Left colon (tissue), 2 donors: ENCODE measurements at places on chromosomes 1 and 21.

- no peak for DNase-seq
Measured at GRCh38 chr1:232192781-232193450, 437.0 kb downstream of the SIPA1L2 start.

- no peak for DNase-seq
Measured at GRCh38 chr1:228883535-228883934, 148.3 kb downstream of the RHOU start.

GRCh38 chr1:45325851-45326506 is 716 bp upstream of the HPDL start:
- DNase-seq = no peak

DNA sequence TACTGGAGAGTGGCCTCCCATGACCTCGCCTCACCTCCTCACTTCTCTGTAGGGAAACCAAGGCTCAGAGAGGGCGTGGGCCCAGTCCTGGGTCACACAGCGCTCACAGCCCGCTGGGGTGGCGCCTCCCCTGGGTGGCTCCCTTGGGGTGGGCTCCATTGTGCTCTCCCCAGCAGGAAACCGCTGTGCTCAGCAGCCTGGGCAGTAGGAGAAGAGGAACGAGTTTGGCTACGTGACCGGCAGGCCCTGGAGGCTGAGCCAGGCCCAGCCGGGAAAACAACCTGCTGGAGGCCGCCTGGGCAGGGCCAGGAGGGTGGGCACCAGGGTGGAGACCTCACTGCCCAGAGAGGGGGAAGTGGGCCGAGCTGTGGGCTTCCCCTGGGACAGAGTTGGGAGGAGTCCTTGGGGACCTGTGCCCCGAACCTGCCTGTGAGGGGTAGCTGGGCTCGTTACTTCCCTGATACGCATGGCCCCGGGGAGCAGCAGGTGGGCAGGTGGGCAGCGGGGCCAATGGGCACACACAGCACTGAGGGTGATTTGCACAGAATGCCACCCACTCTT is 15.0 kb upstream of the FAM131C start:
- DNase-seq = no peak

- DNase-seq = no peak
Measured at GRCh38 chr1:180287988-180288705, 58.1 kb downstream of the LHX4 start.

GRCh38 chr1:239795304-239795703 is 296.4 kb upstream of the FMN2 start:
- no peak for DNase-seq

DNA sequence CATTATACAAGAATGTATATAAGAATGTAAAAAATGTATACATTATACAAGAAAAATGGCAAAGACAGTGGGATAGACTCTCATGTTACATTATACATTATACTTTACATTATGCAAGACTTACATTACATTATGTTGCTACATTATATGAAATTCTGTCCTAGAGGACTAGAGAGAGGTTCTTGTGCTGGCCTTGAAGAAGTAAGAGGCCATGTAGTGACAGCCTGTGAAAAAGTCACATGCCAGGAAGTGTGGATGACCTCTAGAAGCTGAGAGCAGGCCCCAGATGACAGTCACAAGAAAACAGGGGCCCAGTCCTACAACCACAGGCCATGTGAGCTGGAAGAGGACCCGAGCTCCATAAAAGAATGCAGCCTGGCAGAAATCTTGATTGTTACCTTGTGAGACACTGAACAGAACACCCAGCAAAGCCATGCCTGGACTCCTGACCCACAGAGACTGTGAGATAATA is 30.5 kb upstream of the AHCYL1 start:
- no peak for DNase-seq

DNA sequence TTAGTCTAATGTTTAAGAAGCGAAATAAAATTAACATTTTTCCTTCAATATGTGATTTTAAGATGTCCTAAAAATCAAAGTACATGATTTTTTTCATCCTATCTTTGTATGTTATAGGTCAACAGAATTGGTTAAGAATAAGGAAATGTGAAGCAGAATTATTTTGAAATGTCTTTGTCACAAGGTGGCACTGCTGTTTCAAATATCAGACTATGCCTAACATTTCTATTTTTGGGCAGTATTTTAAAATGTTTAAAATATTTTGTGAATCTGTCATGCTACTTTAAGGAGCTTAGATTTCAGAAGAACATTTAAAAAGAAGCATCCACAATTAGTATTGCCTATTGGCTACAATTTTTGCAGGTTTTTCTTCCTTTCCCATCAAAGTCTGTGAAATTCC is 38.7 kb downstream of the AMY1C start:
- no peak for DNase-seq

GRCh38 chr1:106978477-106979322 is 77.8 kb upstream of the PRMT6 start:
- DNase-seq = no peak

GRCh38 chr1:161139766-161140165 is 7.3 kb upstream of the DEDD start:
- no peak for DNase-seq

DNA sequence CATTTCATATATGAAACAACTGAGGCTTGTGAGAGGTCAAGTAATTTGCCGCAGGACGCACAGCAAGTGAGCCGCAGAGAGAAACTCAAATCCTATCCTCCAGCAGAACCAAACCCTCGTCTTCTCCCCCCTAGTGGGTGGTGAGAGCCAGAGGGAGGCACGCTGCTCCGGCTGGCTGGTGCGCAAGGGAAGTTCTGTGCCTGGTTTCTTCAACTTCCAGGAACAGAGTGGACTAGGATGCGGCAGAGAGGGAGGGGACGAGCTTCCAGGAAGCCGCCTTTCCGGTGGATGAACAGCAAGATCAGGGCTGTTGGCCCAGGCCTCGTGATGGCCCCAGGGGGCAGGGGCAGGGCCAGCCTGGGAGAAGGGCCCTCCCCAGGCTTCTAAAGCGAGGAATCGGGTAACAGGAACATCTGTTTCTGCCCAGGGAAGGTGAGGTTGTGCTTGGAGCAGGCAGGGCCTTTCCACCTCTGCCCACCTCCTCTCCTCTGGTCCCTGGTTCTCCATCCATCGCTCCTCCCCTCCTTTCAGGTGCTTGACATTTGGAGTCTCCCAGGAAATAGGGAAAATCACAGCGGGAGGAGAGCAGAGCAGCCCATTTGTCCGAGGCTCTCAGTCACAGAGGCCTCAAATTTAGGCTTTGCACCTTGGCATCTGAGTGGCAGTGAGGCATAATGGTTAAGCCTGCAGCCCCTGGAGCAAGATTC is 16.8 kb upstream of the PDIK1L start:
- no peak for DNase-seq

- no peak for DNase-seq
Measured at GRCh38 chr1:21913763-21914162, 23.3 kb downstream of the HSPG2 start.

DNA sequence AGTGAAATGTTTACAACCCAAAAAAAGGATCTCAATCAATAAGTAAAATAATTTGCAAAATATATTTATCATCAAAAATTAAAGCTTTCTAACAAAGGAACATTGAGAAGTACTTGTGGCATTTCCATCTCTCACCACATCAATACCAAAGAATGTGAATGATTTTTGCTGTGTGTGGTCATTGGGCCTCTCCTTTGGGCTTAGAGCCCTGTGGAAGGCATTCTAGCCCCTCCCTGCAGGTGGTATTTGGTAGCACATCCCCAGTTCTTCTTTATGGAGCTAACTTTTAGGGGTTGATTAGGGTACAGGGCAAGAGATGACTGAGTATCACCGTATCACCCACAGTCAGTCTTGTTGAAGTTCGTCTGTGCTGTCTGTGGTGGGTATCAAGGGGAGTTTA is 294.1 kb upstream of the SGIP1 start:
- no peak for DNase-seq

DNA sequence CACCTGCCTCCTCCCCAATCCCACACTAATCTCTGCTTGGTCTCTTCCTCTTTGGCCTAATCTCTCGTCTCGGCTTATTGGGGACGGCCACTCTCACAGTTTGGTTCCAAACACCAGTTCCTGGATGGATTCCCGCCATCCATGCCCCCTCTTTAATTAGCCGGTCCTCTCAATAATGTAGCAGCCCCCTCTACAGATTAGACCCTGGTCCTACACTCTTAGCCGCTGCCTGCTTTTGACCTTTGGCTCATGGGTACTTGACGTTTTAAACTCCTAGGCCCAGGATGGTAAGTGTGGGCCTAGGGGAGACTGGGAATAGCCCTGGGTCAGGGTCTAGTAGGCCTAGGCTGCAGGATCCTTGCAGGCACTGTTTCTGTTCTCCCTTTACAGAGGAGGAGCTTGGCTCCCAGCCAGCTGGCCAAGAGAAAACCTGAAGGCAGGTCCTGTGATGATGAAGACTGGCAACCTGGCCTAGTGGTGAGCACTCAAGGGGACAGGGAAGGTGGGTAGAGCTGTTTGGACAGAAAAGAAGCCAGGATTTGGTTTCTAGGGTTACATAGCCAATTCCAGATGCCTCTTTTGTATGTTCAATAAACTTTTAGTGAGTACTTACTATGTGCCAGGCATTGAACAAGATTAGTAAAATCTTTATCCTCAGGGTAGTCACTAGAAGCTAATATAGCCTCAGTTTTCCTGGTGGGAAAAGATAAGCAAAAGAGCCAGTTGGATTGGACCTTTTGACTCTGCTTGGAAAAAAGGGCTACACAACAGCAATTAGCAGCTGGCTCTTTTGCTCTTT is 758 bp downstream of the RAD54L start:
- peak; percentile 67 for DNase-seq

- DNase-seq = no peak
Measured at GRCh38 chr1:9670085-9670484, 18.6 kb downstream of the PIK3CD start.

GRCh38 chr1:15180189-15180588 is 26.6 kb downstream of the TMEM51 start:
- no peak for DNase-seq

DNA sequence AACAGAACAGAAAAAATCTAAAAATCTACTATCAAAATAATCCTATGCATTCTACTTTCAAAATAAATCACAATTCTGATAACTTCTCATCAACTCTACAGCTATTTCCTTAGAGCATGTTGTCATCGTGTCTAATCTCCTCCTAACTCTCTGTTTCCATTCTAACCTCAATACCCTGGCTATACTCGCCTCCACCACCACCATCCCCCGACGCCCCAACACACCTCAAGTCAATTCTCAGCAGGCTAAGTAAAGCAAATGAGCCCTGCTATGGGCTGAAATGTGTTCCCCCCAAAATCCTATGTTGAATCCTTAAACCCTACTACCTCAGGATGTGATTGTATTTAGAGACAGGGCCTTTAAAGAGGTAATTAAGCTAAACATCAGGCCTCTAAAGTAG is 34.6 kb downstream of the NRDC start:
- DNase-seq = no peak

DNA sequence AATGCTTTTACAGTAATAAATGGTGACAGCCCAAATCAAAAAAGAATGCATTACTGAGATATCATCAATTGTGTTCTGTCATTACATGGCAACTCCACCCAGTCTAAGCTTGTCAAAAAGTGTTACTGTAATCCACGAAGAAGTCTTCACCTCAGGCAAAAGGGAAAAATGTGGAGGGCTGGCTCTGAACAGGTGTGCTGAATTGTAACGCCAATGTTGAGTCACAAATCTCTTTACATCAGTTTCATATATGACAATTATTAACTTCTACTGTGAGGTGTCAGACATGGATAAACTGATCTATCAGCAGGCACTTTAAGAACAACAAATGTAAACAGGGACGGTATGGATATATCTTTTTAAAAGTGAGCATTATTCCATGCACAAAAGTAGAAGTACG is 98.5 kb upstream of the DMRTA2 start:
- no peak for DNase-seq

DNA sequence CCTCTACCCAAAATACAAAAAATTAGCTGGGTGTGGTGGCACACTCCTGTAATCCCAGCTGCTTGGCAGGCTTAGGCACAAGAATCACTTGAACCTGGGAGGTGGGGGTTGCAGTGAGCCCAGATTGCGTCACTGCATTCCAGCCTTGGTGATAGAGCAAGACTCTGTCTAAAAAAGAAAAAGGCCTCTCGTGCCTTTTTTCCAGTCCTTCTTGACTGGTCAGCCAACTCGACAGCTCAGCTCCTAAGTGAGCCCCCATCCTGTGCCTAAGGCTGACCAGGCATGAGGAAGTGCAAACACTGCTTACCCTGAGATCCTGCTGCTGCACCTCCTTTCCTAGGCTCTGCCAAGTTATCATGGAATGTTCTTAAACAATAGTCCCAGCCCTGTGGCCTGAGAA is 10.1 kb upstream of the PROK1 start:
- no peak for DNase-seq

DNA sequence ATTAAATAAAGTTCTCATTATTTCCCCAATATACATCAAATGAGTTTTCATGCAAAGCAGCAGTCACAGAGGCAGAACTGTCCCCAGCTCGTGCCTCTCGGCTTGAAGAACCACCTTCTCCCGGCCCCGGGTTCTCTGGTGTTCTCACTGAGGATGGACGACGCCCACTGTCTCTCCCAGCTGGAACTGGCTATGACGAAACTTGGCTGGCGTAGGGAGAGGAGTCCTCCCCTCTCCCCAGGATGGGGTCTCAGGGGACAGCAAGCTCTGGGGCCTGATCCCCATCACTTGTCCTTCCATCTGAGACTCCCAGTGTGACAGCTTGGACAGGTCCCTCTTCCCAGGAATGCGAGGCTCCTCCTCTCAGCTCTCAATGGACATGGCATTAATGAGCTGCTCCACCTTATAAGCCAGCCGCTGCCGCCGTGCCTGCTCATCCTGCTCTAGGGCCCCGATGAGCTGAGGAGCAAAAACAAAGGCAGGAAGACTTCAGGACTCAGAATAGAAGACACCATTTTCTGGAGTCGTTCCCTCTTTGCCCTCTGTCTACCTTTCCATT is 116.0 kb upstream of the CD34 start:
- DNase-seq = no peak

- no peak for DNase-seq
Measured at GRCh38 chr1:97066860-97067259, 345.3 kb downstream of the PTBP2 start.

DNA sequence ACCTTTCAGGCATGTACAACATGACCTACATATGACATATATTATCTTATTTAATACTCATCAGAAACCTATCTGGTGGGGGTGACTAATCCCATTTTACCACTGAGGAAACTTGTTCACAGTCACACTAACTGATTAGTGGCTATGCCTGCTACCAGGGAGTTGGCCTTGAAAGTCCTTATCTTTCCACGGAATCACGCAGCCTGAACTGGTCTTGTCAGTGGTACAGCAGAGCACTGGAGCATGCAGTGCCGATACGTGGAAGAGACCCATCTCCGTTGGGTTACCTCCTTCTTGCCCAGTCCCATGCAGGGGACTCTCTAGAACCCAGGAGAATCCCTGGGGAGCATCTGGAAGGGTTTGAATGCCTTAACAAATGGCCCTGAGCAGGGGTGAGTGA is 8.2 kb downstream of the HSD3B1 start:
- no peak for DNase-seq

DNA sequence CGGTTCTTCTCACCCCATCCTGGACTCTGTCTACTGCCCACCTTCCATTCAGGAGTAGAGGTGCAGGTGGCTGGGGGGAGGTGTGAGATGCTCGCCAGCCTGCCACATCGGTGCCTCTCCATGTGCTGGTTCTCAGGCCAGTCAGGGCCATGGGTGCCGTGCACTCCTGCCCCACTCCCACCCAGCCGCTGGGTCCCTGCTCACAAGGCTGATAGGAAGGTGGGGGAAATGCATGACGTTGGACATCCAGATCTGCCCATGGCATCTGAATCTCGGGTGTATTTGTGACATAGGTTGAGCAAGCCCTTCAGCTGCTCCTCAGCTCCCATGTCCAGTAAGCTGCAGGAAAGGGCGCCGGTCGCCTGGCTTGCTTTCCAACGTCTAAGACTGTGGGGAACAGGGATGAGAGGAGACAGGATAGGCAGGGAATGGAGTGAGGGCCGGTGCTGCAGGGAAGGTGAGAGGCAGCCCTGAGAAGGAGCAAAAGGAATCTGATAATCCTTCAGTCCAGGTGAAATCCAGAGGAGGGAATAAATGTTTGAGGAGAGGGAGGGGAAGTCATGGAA is 11.8 kb downstream of the S100A7A start:
- DNase-seq = no peak
